T-helper 2 cell (primary cell): ENCODE measurements at places on chromosomes 6 and 20.

DNA sequence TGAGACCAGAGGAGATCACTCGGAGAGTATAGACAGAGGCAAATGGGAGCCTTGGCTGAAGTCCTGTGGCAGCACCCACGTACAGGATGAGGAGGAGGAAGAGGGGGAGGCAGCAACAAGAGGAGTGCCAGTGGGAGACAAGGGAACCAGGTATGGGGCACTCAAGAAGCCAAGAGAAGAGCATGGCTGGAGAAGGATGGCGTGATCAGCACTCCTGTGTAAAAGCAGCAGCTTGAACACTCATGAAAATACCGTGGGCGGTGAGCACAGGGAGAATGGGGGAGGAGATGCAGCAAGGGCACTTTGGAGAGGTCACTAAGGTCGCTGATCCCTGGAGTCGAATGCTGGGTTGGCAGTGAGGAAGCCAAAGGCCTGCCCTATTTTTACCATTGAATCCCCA is 51.2 kb upstream of the PRND start:
- DNase-seq = no peak

GRCh38 chr6:49027644-49028043 is 435.4 kb downstream of the MMUT start:
- DNase-seq = no peak

- no peak for DNase-seq
Measured at GRCh38 chr6:48978016-48978415, 485.0 kb downstream of the MMUT start.

- DNase-seq = no peak
Measured at GRCh38 chr6:79778816-79779215, 147.7 kb downstream of the SH3BGRL2 start.

GRCh38 chr20:8209061-8209460 is 77.0 kb downstream of the PLCB1 start:
- DNase-seq = no peak

DNA sequence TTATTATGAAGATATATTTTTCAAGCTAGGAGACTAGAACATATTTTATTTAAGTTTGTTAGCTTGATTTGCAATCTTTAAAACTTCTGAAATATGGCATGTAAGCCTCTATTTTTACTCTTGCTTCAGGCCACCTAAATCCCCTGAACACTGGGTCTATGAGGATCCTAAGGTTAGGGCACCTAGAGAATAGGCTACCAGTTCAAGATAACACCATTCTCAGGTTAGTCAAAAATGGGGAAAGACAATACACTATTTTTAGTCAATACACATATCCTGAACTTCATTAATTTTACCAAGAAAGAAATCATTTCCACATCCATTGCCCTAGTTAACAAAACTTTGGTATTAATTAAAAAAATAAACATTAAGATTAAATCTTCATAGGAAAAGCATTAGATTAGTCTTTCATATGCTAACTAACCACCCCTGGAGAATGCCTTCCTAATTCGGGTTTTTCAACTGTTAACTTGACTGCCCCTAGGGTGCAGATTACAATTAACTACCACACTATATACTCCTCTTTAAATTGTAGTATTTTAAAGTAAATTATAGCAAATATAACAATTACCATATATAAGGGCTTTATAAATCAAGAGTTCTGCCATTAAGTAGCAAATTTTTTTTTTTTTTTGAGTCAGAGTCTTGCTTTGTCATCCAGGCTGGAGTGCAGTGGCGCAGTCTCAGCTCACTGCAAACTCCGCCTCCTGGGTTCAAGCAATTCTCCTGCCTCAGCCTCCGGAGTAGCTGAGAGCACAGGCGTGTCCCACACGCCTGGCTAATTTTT is 6.7 kb upstream of the HSF2 start:
- no peak for DNase-seq
